ENCODE measurements at places on chromosomes 6 and 20.

GRCh38 chr6:6788394-6789032 is 200.0 kb downstream of the LY86 start:
- DNase-seq: no peak

DNA sequence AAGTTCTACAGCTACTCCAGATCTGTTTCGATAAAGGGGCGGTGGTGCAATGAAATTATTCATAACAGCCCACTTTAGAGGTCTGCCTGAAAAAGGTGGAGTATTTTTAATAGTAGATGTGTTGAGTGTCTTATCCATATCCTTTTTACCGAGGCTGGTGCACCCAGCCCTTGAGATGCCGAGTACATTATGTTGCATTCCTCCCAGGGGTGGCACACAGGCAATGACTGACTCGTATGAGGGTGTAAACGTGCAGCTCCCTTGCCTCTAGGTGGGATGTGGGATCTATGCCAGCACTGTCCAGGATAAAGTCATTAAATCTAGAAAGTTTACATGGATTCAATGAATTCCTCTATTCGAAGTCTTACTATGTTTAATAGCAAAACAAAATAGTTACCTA is 355.6 kb downstream of the PLCB1 start:
- DNase-seq: no peak

DNA sequence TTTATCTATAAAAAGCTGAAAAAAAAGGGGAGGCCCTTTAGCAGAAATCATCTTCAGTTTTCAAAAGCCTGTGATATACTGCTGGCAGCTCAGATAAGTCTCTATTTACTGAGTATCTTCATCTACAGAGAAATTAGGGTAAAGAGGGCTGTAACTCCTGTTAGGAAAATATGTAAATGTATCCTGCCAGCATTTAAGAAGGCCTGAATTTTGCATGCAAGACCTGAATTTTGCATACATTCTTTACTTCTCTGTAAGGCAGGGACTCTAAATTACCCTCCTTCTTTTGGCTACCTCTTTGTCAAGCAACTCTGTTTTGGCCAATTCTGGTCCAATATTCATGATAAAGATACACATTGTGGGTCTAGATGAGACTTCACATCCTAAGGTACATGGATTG is 150.6 kb upstream of the SPACA1 start:
- no peak for DNase-seq

DNA sequence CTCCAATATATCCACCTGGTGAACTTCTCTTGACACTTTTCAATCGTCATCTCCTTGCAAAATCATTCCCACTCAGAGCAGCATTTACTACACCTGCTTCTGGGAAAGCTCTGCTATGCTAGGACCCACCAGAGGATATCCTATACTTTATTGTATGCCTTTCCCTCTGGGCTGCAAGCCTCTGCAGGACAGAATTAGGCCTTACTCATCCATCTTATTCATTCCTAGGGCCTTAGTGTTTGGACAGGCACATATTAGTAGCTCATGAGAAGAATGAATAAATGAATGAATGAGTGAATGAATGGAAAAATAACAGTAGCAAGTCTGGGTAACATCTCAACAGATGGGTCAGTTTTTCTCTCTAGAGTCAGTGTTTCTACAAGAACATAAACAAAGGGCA is 216.1 kb downstream of the MAFB start:
- DNase-seq: no peak

DNA sequence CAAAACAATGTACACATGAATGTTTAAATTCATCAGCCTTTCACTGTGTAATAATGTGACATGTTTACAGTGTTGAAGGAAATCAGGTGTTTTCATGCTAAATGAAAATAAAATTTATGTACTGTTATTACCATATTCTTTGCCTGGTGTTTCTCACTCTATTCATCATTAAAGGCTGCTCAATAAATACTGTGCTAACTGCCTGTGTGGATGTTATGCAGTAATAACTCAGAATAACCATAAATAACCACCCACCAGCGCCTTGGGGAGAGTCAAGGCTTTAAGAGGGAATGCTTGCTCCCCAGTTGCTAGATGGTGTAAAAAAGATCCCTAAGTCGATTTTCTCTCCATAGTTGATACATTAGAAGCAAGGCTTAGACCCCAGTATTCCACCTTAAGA is 299.9 kb downstream of the EYA4 start:
- no peak for DNase-seq

GRCh38 chr6:52152711-52153160 is 33.4 kb upstream of the IL17A start:
- DNase-seq: no peak

All from astrocyte of the cerebellum (primary cell).